ENCODE measurements at places on chromosomes 2 and 18.

DNA sequence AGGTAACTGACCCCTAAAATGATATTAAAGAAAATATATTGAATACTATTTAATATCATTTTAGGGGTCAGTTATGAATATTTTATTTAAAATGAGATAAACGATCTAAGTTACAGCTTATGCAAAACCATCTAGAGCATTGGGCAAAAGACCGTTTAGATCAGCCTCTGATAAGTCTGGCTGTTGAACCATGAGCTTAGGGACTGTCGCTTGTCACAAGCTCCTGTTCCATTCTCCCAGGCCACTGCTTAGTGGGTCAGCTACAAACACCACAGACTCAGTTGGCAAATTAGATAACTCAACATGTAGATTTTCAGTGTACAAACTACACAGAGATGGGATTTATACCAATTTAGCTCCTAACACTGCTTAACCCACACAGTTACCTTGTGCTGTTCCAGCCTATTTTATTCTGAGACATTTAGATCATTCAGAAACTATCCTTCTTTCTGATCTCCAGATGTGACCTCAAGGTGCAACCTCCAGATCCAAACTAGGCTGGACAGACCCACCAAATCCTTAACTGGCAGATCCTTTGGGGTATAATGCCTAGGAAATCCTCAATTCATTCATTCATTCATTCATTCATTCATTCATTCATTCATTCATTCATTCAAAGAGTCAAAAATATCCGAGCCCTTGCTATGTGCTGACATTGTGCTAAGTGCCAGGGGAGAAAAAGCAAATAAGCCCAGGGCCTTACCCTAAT lies 82.8 kb downstream of the HRH4 start:
- DNase-seq = no peak

- DNase-seq = no peak
Measured at GRCh38 chr18:53411511-53411910, 813.0 kb downstream of the MBD2 start.

- DNase-seq = no peak
Measured at GRCh38 chr2:96548558-96549465, 12.3 kb downstream of the ARID5A start.

DNA sequence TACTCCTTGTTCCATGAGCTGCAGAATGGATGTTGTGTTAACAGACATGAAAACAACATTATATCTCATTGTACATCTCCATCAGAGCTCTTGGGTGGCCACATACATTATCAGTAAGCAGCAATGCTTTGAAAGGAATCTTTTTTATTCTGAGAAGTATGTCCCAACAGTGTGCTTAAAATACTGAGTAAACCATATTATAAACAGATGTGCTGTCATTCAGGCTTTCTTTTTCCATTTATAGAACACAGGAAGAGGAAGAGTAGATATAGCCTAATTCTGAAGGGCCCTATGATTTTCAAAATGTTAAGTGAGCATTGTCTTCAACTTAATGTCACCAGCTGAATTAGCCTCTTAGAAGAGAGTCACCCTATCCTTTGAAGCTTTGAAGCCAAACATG lies 44.3 kb upstream of the CABYR start:
- no peak for DNase-seq

DNA sequence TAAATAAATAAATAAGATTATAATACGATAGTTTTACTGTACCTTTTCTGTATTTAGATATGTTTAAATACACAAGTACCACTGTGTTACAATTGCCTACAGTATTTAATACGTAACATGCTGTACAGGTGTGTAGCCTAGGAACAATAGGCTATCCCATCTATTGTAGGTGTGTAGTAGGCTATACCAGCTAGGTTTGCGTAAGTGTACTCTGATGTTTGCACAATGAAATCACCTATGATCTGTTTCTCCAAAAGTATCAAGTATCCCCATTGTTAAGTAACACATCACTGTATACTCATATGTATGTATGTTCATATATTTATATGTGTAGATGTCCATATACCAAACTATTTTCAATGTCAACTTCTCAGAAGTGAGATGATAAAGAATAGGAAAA lies 118.2 kb upstream of the RND3 start:
- no peak for DNase-seq

- DNase-seq = no peak
Measured at GRCh38 chr2:233865838-233866237, 2.3 kb downstream of the MSL3B start.

- DNase-seq = no peak
Measured at GRCh38 chr2:183259921-183260320, 135.7 kb downstream of the NUP35 start.

DNA sequence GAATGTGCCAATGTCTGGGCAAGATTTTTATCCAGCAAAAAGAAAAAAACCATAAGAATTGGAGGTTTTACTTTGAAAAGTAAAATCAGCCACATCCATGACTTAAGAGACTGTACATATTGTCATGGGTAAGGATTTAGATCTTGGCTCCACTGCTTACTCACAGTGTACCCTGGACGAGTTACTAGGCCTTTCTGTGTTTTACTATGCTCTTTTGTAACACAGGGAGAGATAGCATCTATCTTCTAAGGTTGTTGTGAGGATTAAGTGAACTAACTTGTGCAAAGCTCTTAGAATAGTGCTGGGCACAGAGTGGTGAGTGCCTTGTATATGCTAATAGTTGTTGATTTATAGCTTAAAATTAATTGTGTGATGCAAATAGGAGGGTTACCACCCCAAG lies 255.9 kb downstream of the NEDD4L start:
- no peak for DNase-seq

- no peak for DNase-seq
Measured at GRCh38 chr2:229426464-229426863, 155.4 kb upstream of the PID1 start.

DNA sequence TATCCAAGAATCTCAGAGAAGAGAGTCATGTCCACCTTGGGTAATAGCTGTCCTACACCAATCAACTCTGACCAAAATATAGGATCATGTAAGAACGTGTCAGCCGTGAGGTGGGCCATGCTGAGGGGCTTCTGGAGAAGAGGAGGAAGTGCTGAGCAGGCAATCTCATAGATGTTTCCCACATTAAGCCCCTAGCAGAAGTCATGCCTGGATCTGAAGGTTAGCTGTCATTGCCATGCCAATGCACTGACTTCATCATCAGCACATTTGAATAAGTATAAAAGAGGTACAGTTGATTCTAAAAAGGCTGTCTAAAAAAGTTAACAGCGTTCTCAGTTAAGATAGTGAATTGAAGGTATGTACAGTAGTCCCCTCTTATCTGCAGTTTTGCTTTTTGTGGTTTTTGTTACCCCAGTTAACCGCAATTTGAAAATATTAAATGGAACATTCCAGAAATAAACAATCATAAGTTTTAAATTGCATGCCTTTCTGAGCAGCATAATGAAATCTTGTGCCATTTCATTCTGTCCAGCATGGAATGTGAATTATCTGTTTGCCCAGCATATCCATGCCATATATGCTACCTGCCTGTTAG lies 67.2 kb upstream of the TMEM17 start:
- no peak for DNase-seq

GRCh38 chr2:204529795-204530463 lies 15.3 kb upstream of the PARD3B start:
- no peak for DNase-seq
